ENCODE measurements at places on chromosomes 6 and 20.
A peak's percentile ranks its signal among the peaks of the same experiment; 100 is the strongest.

DNA sequence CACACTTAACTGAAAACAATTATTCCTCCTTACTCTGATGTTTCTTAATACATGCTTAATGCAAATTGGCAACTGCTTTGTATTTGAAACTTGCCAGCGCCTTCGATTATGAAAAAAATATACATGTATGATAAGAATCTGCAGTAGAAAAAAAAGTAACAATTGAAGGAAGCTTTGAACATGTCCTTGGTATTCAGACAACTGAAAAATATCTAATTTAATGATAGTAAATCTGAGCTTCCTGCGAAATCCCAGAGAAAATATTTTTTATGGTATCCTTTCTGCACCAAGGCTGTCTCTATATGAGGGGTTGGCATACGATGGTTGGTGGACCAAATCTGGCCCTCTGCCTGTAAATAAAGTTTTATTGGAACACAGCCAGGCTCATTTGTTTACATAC lies 186.2 kb downstream of the HDGFL1 start:
- H3K27ac ChIP-seq = no peak overlapping the region
- H3K4me1 ChIP-seq = no peaks in the 10 kb centered on the region
- DNase-seq = no peak
- no peak overlapping the region for H3K4me3 ChIP-seq
- H3K27me3 ChIP-seq = no peaks in the 10 kb centered on the region

GRCh38 chr20:8406391-8406790 lies 274.3 kb downstream of the PLCB1 start:
- DNase-seq = no peak
- no peak overlapping the region for H3K4me3 ChIP-seq
- no peak overlapping the region for H3K27ac ChIP-seq
- no peaks in the 10 kb centered on the region for H3K4me1 ChIP-seq
- H3K27me3 ChIP-seq = no peaks in the 10 kb centered on the region

GRCh38 chr20:48026981-48027592 lies 241.8 kb upstream of the SULF2 start:
- no peaks in the 10 kb centered on the region for H3K36me3 ChIP-seq
- no peak overlapping the region for H3K4me3 ChIP-seq
- DNase-seq = no peak
- H3K27ac ChIP-seq = no peak overlapping the region
- peaks cover 3% of the 10 kb centered on the region for H3K27me3 ChIP-seq

DNA sequence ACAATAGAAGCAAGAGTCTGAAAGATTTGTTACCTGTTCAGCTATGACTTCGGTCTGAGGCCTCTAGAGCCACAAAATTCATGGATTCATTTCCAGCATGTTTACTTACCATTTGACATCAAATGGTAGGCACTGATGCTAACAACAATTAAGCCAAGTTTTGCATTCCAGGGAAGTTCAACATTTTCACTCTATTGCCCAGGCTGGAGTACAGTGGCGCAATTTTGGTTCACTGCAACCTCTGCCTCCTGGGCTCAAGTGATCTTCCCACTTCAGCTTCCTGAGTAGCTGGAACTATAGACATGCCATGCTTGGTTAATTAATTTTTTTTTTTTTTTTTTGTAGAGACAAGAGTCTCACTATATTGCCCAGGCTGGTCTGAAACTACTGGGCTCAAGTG lies 114.1 kb upstream of the SGK1 start:
- H3K27ac ChIP-seq = no peak overlapping the region
- DNase-seq = no peak
- peaks cover 19% of the 10 kb centered on the region for H3K4me1 ChIP-seq
- H3K36me3 ChIP-seq = no peaks in the 10 kb centered on the region

DNA sequence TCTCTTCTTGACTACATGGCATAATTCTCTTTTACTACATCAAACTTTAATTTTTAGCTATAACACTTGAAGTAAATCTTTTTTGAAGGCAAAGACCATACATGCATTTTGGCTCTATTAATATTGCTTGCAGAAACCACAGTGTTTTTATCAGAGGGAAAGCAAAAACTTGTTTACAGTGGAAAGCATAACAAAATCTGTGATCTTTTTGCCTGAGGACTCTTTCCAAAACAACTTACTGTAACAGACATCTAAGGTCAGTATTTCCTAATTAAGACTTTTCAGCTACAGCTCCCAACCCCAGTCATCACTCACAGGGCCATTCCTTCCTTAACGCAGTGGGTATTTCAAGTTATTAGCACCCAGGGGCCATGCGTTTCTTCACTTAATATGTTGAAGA lies 274.7 kb downstream of the CDKAL1 start:
- H3K27me3 ChIP-seq = no peaks in the 10 kb centered on the region
- H3K4me1 ChIP-seq = no peaks in the 10 kb centered on the region
- no peak overlapping the region for H3K27ac ChIP-seq
- peaks cover 19% of the 10 kb centered on the region for H3K36me3 ChIP-seq

DNA sequence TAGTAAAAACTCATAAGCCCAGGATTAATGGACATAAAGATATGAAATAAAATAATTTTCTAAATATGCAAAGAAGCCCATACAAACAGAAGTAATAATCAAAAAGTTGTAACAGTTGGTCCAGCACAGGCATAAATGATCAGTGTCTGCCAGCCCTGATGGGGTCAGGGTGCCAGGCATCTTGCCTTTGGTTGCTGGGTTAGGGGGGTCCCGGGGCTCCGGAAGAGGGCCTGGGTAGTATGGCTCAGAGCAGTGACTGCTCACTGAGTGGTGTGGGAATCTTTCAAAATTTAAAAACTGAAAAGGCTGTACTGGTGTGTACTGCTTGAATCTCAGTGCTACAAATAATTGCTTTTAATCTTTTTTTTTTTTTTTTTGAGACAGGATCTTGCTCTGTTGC lies 7.7 kb upstream of the QKI start:
- H3K4me3 ChIP-seq = no peak overlapping the region
- no peak overlapping the region for H3K27ac ChIP-seq
- H3K27me3 ChIP-seq = peaks cover 9% of the 10 kb centered on the region
- no peaks in the 10 kb centered on the region for H3K36me3 ChIP-seq
- DNase-seq = no peak
- peaks cover 10% of the 10 kb centered on the region for H3K4me1 ChIP-seq

DNA sequence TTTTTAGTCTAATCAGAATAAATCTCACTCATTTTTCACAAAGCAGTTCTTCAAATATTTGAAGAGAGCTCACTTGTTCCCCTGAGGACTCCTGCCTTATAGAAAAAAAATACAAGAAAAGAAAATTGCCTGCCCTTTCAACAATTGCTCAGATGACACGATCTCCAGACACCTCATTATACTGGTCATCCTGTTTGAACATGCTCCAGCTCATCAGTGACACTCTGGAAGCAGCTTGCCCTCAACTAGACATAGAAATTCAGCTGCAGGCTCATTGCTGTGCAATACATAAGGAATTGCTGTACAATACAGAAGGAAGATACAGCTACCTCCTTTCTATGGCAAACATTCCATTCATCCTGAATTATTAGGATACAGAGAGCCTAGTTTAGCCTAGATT lies 73.1 kb downstream of the OPN5 start:
- H3K27ac ChIP-seq = no peak overlapping the region
- H3K27me3 ChIP-seq = peaks cover 2% of the 10 kb centered on the region
- H3K36me3 ChIP-seq = no peaks in the 10 kb centered on the region
- H3K4me1 ChIP-seq = no peaks in the 10 kb centered on the region
- DNase-seq = no peak
- H3K4me3 ChIP-seq = no peak overlapping the region

DNA sequence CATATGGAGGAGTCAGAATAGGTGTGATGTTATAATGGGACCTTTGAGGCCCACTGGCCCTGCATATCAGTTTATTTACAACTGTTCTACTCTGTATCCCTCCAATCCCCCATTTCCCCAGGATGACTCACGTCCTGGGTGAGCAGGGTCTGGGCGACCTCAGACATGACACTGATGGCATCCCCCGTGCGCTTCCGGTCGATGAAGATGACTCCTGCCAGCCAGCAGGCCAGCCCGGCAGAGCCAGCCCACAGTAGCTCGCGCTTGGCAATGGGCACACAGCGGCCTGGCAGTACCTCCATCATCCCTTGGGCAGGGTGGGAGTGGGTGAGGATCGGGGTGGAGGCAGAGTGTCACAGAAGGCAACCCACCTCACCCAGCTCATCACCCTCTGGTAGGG lies 5.6 kb downstream of the AGPAT1 start:
- H3K36me3 ChIP-seq = peaks cover 37% of the 10 kb centered on the region
- no peak overlapping the region for H3K27ac ChIP-seq
- no peak for DNase-seq
- no peak overlapping the region for H3K4me3 ChIP-seq

GRCh38 chr20:34536798-34537394 lies 20.7 kb downstream of the DYNLRB1 start:
- H3K4me1 ChIP-seq = peaks cover 2% of the 10 kb centered on the region
- no peak overlapping the region for H3K4me3 ChIP-seq
- no peaks in the 10 kb centered on the region for H3K27me3 ChIP-seq
- peak; percentile 51 for DNase-seq

DNA sequence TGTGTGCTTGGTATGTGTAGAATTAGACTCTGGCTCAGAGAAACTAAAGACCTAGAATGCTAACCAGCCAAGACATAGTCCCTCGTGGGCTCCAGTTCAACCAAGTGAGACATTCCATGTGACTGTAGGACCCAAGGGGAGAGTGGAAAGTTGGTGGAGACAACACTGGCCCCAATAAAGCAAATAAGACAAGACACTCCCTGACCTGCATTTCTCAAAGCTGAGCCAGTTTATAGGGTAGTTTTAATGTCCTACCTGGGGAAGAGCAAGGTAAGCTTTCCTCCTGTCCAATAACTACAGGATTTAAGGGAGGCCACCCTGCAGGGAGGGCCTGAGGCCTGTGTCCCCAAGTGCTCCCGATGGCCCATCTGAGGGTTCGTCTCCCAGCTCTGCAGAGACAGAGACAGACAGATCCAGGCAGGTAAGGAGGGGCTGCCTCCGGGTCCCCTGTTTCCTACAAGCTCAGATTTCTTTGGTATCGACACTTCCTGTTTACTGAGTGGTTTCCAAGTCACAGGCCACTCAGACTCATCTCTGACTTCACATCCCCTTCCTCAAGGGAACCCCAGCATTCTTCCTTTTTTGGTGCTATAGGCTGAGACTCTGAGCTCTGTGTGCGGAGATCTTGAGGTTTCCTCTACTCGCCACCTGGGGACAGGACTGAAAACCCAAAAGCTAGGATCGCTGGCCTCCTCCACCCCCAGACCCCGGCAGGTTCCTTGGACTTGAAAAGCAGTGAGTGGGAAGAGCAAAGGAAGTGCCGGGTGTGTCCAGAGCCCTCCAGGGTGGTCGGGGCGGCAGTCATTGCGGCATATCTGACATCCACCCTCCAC lies 92.4 kb downstream of the PRND start:
- peaks cover 76% of the 10 kb centered on the region for H3K4me1 ChIP-seq
- H3K27me3 ChIP-seq = no peaks in the 10 kb centered on the region
- peak overlapping the region; percentile 94 for H3K4me3 ChIP-seq
- H3K27ac ChIP-seq = peak overlapping the region; percentile 98
- peaks cover 70% of the 10 kb centered on the region for H3K36me3 ChIP-seq
- DNase-seq = peak; percentile 81

Measured in activated CD8-positive, alpha-beta T cell treated with anti-CD3 and anti-CD28 coated beads, Interleukin-2, amount 10 ng/mL, durations not matched to agents 7 days and 5 days (primary cell).